Activated T-cell treated with anti-CD3 and anti-CD28 coated beads, Interleukin-2, amount 50 U/mL, for 4 hours (primary cell): ENCODE measurements at places on chromosomes 3 and 15. TPM values are rescaled to one million over a fixed set of nuclear protein-coding genes. Genes with fewer than 3 reads are reported as not detected.
A peak's percentile ranks its signal among the peaks of the same experiment; 100 is the strongest.

DNA sequence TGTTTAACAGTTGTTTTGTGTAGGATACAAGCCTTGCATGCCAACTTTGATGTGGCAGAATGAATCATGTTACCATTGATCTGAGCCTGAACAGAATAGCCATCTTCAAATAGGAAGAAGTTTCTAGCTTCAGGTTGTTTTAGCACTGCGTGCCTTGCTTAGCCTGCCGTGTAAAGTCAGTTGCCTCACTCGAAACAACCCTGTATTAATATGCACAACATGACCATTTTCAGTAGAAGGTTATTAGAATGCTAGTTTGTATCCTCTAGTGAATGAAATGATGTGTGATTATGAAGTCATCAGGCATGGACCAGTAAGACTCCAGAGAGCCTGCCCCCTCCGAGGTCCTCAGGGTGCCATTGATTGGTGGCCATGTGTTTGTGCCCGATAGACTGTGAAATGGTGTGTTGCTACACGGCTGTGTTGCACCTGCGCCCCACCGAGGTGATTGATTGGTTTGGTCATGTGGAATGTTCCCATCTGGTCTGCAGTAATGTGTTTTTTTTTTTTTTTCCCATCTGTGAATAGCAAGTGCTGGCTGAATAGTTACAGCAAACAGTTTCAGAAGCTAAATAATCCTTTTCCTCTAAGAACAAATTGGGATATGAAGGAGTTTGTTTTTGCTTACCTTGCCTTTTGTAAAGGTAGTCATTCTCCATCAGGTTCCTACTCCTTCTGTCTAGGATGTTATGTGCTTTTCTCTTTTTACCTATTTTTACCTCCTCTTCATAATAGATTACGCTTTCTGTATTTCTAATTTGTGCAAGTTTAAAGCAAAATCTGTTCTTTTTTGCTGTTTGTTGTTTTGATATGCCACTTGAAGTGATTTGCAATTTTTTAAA, 214.9 kb downstream of the TCF12 start:
- no peak for DNase-seq

DNA sequence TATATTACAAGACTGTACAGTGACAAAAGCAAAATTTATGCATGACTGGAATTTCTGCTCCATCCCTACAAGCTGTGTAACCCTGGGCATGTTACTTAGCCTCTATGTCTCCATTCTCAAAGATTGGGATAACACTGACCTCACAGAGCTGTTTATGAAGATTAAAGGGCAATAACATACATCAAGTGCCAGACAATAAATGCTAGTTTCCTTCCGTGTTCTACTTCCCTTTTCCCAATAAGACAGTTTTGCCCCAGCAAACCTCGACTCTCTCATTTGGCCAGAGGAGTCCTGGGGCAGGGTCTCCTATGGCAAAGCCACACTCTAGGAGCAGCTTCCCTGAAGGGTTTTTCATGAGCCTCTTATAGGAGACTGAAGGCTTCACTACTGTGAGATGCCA, 7.5 kb downstream of the HEXA start:
- DNase-seq = no peak

GRCh38 chr15:62344806-62345539, 179.9 kb upstream of the C2CD4B start:
- peak; percentile 30 for DNase-seq

DNA sequence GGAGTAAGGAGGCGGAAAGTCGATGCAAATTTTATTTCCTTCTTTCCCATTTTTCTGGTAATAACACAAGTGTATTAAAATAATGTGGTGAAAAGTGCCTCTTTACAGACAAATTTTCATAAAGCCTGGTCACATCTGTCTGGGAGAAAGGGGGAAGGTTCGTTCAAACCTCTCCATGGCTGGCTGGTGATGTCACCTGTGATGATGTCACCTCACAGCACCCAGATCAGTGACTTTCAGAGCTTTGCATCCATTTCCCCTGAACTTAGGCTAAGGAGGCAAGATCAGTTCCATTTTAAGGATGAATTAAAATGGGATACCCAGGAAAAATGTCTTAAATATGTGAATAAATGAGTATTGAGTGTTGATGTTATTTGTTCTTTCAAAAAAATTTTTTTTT, 34.1 kb downstream of the ATP10A start:
- DNase-seq = no peak

DNA sequence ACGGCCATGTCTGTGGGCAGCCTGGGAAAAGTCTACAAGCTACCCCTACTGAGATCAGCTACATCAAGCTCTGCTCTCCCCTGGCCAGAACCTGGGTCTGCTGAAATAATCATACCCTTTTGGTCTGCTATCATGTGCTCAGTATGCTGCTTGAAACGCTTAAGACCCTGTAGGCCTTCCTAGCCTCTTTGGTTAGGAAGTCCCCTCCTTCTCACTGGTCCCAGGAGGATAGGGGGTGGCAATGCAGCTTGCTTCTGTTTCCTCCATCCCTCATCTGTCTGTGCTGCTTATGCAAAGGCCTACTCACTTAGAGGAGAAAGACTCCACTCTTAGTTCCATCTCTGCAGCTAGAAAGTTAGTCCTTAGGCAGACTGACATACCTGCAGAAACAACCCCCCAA, 118.2 kb upstream of the RASGRP1 start:
- DNase-seq = no peak

- no peak for DNase-seq
Measured at GRCh38 chr3:88957711-88958439, 149.5 kb upstream of the EPHA3 start.

DNA sequence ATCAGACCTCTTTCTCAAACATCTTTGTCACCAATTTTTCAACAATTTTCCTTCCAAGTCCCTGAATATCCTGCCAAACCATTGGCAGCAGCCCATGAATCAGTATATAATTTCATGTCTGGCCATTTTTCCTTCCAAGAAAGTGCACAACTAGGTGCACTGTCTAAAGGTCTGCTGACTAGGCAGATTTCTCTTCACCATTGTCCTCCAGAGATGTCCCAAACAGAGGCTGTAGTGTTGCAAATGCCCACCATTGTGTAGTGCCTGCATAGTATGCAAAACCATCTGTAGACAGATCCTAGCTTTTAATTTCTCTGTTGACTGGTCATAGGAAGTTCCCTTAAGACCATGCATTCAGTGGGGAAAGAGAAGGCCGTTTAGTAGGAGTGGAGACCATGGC, 25.0 kb upstream of the GOLGA6L2 start:
- no peak for DNase-seq

GRCh38 chr15:41878355-41878699, 15.5 kb downstream of the SPTBN5 start:
- no peak for DNase-seq

- DNase-seq = no peak
Measured at GRCh38 chr15:68431037-68431791, 749 bp downstream of the ITGA11 start.

DNA sequence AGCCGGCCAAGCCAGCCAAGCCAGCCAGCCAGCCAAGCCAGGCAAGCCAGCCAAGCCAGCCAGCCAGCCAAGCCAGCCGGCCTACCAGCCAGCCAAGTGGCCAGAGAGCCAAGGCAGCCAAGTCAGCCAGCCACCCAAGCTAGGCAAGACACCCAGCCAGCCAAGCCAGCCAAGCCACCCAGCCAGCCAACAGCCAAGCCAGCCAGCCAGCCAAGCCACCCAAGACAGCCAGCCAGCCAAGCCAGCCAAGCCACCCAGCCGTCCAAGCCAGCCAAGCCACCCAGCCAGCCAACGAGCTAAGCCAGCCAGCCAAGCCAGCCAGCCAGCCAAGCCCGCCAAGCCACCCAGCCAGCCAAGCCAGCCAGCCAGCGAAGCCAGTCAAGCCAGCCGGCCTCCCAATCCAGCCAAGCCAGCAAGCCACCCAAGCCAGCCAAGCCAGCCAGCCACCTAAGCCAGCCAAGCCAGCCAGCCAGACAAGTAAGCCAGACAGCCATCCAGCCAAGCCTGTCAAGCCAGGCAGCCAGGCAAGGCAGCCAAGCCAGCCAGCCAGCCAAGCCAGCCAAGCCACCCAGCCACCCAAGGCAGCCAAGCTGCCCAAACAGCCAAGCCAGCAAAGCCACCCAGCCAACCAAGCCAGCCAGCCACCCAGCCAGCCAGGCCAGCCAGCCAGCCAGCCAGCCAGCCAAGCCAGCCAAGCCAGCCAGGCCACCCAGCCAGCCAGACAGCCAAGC, 200.5 kb downstream of the GOLGA6L6 start:
- no peak for DNase-seq

GRCh38 chr3:40574661-40575060, 49.9 kb downstream of the ZNF621 start:
- no peak for DNase-seq

GRCh38 chr3:176469694-176470205, 727.5 kb downstream of the TBL1XR1 start:
- DNase-seq = no peak

- DNase-seq = no peak
Measured at GRCh38 chr3:140152851-140153639, 218.1 kb downstream of the CLSTN2 start.

GRCh38 chr3:187769771-187770170, 24.5 kb upstream of the BCL6 start:
- no peak for DNase-seq

DNA sequence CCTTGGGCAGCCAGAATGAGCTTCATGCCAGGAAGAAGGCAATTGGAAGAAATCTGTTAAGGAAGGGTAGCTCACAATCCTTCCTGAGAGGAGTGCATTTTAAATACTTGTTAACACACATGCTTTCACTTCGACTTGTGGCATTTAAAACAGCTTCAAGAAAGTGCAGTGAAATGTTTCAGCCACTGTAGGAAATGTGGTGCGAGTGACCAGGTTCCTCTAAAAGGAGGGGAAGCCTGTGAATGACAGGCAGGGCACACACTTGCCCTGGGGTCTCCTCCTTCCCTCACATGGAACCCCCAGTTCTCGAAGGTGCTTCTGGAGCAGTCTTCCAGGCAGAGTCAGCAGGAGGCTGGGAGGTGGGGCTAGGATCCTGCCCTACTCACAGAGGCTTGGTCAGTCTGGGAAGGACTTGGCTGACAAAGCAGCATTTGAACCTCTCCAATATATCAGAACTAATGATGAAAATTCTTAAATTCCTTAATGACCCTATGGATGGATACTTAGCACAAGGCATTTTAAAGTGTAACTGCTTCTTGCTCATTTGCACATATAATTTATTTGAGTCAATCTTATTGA, 358.6 kb downstream of the CHST2 start:
- DNase-seq = no peak

DNA sequence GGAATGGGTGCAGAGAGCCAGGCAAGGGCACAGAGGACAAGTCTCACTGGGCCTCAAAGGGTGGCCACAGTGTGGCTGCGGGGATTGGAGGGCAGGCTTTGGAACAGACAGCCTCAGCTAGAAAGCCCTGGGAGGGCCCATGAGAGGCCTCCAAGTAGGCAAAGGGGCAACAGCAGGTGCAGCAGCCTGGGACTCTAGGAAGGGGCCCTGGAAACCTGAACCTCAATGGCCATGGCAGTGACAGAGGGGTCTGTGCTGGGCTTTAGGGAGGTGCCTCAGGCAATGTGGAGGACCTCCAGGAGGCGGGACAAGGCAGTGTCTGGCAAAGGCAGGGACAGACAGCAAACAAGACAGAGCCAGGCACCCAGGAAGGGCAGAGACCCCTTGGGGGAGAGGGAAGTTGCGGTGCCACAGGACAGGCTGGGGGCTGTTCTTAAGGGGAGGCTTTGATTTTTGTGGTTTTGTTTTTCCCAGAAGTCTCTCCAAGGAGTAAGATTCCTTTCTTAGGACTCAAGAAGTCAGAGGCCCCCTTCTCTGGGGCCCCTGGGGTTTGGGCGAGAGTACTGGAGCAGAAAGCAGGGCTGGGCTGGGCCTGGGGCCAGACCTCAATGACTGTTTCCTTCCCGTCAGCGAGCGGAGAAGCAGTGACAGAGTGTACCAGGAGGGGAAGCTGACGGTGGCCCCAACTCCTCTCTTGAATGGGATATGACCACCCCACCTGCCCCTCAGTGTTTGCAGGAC, 9.7 kb downstream of the STOML1 start:
- DNase-seq = no peak

DNA sequence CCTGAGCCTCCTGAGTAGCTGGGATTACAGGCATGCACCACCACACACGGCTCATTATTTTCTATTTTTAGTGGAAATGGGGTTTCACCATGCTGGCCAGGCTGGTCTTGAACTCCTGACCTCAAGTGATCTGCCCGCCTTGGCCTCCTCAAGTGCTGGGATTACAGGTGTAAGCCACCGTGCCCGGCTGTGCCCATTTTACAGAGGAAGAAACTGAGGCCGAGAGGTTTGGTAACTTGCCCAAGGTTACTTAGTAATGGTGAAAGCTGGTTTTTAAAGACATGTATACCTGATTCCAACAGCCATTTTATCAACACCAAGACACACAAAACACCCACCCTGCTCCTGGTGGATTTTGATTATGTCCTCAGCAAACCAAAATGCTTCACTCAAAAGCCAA, 128.7 kb downstream of the SNRK start:
- no peak for DNase-seq

ALPK3 gene
- total RNA-seq = 0.13 TPM

ZCWPW2 gene
- total RNA-seq = not detected

ZNF660 gene
- total RNA-seq = 0.71 TPM

TMEM42 gene
- 4.9 TPM for total RNA-seq

RNU5B-1 gene
- total RNA-seq = 14.0 TPM
